ENCODE measurements at places on chromosomes 6 and 20.
A peak's percentile ranks its signal among the peaks of the same experiment; 100 is the strongest.

DNA sequence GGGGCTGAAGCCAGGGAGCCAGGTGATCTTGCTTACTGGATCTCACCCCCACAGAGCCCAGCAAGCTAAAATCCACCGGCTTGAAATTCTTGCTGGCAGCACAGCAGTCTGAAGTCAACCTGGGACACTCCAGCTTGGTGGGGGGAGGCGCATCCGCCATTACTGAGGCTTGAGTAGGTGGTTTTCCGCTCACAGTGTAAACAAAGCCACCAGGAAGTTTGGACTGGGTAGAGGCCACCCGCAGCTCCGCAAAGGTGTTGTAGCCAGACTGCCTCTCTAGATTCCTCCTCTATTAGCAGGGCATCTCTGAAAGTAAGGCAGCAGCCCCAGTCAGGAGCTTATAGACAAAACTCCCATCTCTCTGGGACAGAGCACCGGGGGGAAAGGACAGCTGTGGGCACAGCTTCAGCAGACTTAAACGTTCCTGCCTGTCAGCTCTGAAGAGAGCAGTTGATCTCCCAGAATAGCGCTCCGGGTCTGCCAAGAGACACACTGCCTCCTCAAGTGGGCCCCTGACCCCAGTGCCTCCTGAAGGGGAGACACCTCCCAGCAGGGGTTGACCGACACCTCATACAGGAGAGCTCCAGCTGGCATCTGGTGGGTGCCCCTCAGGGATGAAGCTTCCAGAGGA lies 206.3 kb upstream of the KHDRBS2 start:
- DNase-seq = no peak

GRCh38 chr6:156826290-156826955 lies 49.2 kb downstream of the ARID1B start:
- no peak for DNase-seq

DNA sequence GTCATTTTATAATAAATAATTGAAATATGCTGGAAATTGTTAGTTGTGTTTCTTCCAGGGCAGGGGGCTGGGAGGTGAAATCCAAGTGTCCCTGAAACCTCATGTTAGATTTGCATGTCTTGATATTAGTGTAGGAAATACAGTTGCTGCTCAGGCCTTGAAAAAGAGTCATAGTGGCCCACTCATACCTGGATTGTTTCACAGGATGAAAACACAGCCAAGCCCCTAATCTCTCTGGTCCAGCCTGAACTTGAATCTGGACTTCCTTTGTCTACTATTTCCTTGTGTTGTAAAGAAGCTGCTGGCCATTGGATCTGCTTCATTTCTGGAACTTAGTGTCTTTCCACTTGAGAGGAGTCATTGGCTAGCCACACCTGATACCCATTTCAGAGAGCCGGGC lies 108.8 kb upstream of the JARID2 start:
- no peak for DNase-seq

GRCh38 chr20:19252451-19253120 lies 40.1 kb downstream of the SLC24A3 start:
- DNase-seq = no peak

DNA sequence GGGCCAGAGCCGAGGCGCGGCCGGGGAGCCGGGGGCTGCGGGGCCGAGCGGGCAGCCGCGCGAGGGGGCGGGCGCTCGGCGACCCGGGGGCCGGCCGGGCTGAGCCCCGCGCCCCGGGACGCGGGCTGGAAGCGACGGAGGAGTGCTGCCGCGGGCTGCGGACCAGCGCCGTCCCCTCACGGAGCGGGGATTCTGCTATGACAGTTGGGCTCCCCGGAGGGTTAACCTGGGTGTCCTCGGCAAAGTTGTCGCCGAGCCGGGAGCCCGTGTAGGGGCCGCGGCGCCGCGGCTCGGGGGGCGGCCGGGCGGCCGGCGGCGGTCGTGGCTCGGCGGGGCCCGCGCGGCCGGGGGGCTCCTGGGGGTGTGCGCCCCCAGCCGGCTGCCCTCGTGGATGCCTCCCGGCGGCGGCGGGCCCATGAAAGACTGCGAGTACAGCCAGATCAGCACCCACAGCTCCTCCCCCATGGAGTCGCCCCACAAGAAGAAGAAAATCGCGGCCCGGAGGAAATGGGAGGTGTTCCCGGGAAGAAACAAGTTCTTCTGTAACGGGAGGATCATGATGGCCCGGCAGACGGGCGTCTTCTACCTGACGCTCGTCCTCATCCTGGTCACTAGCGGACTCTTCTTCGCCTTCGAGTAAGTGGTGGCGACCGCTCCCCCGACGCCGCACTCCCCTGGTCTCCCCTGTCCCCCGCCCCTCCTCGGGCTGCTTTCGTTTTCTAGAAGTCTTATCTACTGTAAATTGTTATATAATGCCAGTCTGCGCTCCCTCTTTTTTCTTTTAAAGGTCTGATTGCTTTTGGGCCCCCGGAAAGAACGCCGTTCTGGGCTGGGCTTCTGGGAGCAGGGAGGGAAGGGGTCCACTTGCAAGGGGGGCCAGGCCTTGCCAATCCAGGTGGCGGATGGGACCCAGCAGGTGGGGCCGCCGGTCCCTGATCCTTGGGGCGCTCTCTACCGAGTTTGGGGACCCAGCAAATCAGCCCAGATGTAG lies 936 bp downstream of the ZDHHC14 start:
- peak; percentile 41 for DNase-seq

GRCh38 chr6:121730616-121731015 lies 295.2 kb downstream of the GJA1 start:
- no peak for DNase-seq

Measured in stimulated activated CD8-positive, alpha-beta memory T cell treated with anti-CD3 and anti-CD28 coated beads, Interleukin-2, amount 100 ng/mL, for 1 hour (primary cell).